ENCODE measurements at places on chromosomes 5 and 9.

- no peak for DNase-seq
Measured at GRCh38 chr9:21682981-21683380, 119.5 kb upstream of the MTAP start.

DNA sequence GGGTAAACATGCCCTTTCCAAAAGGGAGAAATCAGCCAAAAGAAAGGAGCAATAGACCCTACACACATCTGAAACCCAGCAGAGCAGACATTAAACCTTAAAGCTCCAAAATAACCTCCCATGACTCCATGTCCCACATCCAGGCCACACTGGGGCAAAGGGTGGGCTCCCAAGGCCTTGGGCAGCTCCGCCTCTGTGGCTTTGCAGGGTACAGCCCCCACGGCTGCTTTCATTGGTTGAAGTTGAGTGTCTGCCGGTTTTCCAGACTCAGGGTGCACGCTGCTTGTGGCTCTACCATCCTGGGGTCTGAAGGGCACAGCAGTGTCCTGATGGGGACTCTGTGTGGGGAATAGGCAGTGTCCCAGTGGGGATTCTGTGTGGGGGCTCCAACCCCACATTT lies 146.5 kb downstream of the ZDHHC21 start:
- DNase-seq: no peak

GRCh38 chr5:36423578-36424307 lies 122.0 kb upstream of the RANBP3L start:
- no peak for DNase-seq

DNA sequence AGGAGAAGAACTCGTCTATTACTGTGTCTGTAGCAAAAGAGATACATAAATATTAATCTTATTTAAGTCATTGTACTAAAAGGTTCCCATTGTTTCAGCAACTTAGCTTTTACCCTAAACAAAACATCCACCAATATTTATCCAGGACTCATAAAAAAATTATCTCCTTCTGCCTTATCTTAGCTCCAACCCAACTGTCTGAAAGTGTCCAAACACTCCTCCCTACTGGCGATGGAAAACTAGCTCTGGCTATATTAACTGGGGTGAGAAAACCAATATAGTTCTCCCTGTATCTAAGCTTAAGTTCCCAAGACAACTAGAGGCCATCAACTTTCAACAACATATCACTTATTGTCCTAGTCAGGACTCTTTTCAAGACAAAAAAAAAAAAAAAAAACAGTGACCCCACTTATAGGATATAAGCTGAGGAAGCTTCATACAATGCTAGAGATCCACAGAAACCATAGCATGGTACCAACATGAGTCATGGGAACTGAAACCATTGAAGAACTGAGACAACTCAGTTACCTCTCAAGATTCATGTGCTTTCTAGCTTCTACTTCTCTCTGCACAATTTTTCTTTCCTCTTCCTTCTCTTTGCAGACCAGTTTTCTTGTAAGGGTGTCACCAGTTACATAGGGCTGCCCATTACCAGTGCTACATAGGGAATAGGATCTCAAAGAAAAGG lies 150.7 kb upstream of the RASA1 start:
- no peak for DNase-seq

GRCh38 chr5:171537070-171537849 lies 117.8 kb downstream of the FGF18 start:
- no peak for DNase-seq

DNA sequence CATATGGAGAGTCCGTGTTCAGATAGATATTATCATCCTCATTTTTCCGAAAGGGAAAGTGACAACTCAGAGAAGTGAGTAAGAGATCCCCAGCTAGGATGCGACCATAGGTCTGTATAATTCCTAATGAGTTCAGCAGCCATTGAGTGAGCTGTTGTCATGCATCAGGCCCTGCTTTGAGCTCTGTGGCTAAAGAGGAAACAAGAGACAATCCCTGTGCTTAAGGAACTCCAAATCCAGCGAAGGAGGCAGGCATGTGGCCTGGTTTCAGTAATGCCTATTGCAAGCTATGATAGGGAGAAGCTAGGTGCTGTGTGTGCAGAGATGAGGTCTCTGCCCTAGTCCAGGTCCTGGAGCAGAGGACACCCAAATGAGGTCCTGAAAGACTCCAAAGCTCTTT lies 192.8 kb downstream of the ACTL7B start:
- no peak for DNase-seq

DNA sequence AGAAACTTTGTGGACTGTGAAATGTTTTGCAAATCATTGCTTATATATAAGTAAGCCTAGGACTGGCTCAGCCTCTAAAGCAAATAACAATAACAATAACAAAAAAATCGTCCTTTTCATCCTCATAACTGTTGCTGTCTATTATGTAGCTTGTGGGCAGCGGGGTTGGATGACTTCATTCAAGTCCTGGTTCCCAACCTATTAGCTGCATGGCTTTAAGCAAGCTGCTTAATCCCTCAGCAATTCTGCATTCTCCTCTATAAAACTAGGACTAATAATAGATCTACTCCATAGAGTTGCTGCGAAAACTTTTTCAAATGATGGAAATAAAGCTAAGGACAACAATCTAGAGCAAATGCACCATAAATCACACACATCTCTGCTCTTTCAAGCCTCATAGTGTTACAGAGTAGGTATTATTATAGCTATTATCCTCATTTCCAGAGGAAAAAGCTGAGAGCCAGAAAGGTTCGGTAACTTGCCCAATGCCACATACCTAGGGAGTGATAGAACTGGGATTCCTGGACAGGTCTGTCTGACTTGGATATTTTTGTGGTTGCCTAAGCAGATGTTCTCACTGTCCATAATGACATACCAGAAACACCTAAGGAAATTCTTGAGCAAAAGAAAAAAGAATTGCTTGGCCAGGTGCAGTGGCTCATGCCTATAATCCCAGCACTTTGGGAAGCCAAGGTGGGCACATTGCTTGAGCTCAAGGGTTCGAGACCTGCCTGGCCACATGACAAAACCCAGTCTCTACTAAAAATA lies 98.8 kb upstream of the ADRA1B start:
- no peak for DNase-seq

DNA sequence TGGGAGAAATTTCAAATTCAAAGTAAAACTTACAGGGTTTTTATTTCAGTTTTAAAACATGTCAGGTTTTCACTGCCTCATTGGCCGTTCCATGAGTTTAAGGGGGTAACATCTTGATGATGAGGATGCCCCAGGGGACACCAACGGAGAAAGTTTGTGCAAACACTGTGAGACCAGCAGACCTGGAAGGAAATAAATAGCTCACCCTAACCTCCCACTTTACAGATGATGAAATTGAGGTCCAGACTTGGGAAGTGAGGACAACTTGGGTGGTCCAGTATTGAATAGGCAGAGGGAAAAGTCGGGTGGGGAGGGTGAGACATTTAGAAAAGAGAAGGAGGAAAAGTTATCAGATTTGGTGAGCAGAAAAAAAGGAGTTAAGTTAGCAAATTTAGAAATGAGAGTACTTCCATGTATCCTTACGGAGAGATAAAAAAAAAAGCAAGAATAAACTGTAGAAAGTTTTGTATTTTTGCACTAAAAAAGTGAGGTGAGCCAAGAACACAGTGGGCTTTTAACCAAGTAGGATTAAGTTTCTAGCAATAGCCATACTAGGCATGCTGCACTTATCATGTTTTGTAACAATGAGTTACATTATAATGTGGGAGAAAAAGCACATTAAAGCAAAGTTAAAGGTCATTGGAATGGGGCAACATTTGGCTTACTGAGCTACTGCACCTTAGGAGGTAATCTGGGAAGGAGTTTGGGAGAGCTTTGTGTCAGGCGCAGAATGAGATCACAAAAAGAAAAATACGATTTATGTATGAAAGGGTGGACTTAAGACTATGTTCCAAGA lies 125.1 kb downstream of the GAS1 start:
- DNase-seq: no peak

DNA sequence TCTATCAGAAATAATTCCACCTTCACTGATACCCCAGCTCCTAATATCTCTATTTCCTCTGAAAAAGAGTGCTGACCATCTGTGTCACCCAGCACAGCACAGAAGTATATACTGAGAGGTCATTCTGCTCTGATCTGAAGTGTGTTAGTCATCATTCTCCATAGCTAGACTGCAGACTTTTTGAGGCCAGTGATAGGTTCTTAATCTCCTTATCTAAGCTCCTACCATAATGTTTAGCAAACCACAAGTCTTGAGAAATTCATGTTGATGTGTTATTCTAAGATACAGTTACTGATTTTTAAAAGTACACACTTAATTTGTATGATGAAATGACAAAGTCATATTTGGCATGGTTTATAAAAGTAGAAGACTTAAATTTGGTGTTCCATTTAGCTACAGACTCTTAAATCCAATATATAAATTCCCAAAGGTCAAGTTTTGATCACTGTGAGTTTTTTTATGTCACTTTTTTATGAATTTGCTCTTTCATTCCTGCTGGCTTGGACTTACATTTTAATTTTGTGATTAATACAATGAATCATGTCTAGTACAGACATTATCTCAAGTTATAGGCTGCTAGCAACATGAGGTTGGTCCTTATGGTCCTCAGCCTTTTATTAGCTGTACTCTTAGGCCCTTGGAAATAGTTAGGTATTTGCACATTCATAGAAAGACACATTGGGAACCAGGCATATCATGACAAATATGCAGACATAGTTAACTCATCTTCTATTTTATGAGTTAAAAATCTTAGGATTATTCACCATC lies 380.8 kb downstream of the EBF1 start:
- no peak for DNase-seq

DNA sequence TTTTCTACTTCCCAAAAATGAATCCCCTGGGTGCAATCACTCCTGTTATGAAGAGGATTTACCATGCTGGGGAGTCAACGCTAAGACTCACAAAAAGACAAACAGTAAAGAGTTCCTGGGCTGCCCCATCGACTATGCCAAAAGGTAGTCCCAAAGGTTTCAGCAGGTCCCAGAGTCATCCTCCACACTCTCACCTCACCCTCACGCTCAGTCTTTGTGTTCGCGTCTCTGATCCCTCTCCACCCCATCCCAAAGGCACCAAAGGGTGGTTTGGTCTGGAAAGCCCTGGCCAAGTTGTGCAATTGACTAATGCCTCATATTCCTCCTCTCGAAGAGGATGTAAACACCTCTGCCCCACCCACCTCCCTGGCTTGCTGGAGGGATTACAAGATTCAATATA lies 240.2 kb upstream of the NFIL3 start:
- no peak for DNase-seq

DNA sequence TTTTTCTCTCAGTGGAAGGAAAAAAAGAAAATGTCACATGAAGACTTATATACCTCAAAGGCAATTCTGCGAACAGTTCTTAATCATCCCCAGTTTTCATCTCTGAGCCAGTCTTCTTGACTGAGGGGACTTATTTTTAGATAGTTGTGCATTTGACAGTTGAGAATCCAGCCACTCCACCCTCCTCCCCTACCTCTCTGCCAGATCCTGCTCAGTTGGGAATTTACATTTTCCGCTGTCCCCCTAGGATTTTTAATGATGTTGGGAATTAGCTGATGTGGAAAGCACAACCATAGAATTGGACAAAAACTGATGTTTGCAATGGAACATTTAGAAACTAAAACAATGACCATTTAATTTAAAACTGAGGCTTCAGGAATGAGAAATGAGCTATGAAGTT lies 194.3 kb upstream of the PIK3R1 start:
- no peak for DNase-seq

DNA sequence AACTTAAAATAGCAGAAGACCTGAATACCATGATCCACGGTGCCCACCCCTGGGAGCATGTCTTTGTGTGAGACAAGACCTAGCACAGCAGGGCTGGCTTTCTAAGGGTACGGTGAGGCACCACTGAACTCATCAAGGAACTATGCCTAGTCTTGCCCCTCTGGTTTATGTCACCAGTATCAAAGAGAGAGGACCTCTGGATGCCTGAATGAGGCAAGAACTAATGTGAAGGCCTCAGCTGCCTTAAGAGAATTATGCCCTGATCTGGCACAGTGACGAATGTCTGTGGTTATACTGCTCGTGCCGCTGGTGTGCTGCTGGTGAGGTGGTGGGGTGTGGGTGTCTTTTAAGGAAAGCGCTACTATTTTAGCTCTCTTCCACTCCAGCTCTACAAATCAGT lies 23.0 kb downstream of the NREP start:
- no peak for DNase-seq

DNA sequence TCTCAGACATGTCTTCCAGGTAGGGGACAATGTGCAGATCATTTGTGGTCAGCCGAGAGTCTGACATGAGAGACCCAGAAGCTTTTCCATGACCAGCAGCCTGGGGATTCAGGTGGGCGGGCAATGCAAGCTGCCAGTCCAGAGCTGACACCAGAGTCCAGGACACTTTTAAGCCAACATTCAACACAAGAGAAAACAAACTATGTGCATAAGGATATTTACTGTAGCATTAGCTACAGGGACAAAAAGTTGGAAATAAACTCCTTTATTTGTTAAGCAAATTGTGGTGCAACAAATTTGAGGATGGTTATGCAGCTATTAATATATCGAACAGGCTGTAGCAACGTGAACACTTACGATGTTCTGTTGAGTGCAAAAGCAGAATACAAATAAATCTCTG lies 9.9 kb upstream of the RNF130 start:
- DNase-seq: no peak

DNA sequence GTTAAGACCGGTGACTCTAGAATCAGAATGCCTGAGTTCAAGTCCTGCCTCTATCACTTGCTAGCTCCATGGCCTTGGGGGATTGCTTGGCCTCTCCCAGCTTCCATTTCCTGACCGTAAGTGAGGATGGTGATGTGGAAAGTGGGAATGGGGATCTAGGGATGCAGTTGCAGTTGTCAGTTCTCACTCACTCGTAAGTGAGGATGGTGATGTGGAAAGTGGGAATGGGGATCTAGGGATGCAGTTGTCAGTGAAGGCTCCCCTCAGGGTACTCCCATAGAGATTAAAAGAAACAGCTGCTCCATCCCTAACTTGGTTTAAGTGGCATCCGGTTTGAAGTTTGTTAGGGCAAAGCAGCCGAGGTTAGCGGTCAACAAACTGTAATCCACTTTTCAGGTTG lies 3.0 kb upstream of the IL9 start:
- no peak for DNase-seq

DNA sequence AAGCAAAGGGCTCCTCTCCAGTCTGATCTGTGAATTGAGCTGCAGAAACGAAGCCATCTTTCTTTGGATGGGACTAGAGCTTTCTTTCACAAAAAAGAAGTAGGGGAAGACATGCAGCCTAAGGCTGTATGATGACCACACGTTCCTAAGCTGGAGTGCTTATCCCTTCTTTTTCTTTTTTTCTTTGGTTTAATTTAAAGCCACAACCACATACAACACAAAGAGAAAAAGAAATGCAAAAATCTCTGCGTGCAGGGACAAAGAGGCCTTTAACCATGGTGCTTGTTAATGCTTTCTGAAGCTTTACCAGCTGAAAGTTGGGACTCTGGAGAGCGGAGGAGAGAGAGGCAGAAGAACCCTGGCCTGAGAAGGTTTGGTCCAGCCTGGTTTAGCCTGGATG lies 82.1 kb downstream of the PIK3R1 start:
- DNase-seq: no peak
